ENCODE measurements at places on chromosomes 11 and 22.

GRCh38 chr11:73116636-73117035, 25.5 kb downstream of the FCHSD2 start:
- no peak for DNase-seq

DNA sequence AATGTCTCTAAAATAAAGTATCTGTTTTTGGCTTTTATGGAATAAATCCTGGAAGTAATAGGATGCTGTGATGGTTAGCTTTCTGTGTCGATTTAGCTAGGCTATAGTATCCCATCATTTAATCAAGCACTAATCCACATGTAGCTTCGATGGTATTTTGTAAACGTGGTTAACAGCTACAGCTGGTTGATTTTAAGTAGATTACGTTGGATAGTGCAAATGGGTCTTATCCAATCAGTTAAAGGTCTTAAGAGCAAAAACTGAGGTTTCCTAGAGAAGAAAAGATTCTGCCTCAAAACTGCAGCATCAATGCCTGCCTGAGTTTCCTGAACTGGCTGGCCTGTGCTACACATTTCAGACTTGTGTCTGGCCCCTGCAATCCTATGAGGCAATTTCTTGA, 314.2 kb upstream of the SORL1-AS1 start:
- no peak for DNase-seq

GRCh38 chr11:111598559-111598958, 3.7 kb upstream of the SIK2 start:
- no peak for DNase-seq

DNA sequence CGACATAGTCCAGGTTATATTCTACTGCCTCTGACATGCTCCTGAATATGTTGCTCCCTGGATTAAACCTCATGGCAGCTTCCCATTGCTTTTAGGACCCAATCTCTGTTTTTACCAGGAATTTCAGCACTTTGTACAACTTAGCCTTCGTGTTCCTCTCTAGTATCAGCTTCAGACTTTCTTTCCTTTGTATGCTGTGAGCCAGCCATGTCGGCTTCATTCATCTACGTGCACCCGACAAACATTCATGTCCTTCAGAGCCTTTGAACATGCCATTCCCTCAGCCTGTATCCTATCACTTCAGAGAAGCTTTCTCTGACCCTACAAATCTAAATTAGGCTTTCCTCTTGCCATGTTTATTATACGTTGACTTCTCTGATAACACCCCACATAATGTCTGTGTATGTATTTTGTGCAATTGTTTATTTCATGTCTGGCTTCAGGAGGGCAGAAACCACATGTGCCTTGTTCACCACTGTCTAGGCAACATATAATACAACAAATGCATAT, 743.4 kb downstream of the OPCML start:
- no peak for DNase-seq

GRCh38 chr11:132559331-132560036, 972.8 kb downstream of the OPCML start:
- DNase-seq, result no peak

DNA sequence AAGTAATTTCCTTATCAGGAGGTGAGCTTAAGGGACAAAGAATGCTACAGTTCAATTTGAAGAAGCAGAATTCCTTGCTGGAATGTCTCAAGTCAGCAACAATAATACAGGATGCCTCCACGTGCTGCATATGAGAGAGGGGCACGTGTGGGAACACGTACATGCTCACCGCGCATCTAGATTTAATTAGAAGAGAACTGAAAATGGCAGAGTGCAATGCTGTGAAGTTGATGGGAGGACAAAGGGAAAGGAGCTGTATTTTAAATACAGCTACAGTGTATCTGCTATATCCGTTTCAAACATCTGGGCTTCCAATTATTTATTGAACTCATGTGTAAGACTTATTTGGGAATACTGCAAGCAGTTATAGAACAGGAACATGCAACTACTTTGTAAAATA, 328.7 kb downstream of the SOX6 start:
- no peak for DNase-seq

GRCh38 chr11:117878939-117879475, 2.5 kb upstream of the FXYD6 start:
- no peak for DNase-seq

DNA sequence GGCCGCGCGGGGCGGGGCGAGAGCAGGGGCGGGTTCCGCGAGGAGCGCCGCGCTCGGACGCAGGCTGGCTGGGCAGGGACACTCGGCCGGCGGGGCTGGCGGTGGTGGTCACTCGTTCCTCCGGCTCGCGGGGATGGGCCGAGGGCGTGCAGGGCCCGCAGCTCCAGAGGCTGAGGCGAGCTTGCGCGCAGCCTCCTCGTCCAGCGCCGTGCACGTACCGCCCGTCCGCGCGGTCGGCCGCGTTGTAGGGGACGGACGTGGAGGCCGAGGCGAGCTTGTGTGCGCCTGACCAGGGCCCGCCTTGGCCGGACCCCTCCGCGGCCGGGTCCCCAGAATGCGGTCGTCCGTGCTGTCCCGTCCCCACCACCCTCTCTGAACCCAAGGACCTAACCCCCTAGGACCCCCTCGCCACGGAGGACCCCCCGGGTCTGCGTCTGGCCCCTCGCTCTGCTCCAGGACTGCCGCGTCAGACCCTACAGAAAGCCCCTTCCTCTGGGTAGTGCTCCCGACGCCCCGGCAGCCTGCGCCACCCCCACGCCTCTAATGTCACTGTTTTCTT, 569 bp upstream of the YPEL1 start:
- no peak for DNase-seq

- no peak for DNase-seq
These were observed 94.5 kb downstream of the TRIM29 start for GRCh38 chr11:120043328-120043945.

DNA sequence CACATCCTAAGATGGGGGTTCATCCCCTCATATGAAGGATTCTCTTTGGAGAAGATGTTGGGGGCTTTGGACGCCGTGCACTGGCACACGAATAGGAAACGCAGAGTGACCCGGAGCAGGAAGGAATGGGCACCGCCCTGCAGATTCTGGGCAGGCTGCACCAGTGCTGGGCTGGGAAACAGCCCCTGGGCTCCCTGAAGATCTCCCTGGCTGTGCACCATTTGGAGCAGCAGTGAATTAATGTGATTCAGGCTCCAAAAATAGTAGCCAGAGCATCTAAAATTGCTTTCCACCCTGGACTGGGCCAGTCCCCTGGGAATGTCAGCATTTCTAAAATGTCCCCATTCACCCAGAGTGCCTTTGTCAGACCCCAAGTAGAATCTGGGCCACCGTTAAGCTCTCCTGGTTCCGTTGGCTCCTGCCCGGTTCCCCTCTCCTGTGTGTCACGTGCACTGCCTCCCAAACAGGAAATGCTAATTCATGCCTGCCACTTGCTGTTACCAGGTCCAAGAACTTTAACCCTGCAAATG, 18.6 kb downstream of the IRAG1 start:
- DNase-seq, result no peak

Measured in GM12865 (cell line).